Renal cortical epithelial cell (primary cell): ENCODE measurements at places on chromosomes 1 and 21. TPM values are rescaled to one million over a fixed set of nuclear protein-coding genes. Genes with fewer than 3 reads are reported as not detected.

- peak; percentile 30 for DNase-seq
Observed at GRCh38 chr1:221470000-221470698, 271.7 kb downstream of the DUSP10 start.

GRCh38 chr1:50415235-50416149 is 7.8 kb downstream of the DMRTA2 start:
- no peak for DNase-seq

DNA sequence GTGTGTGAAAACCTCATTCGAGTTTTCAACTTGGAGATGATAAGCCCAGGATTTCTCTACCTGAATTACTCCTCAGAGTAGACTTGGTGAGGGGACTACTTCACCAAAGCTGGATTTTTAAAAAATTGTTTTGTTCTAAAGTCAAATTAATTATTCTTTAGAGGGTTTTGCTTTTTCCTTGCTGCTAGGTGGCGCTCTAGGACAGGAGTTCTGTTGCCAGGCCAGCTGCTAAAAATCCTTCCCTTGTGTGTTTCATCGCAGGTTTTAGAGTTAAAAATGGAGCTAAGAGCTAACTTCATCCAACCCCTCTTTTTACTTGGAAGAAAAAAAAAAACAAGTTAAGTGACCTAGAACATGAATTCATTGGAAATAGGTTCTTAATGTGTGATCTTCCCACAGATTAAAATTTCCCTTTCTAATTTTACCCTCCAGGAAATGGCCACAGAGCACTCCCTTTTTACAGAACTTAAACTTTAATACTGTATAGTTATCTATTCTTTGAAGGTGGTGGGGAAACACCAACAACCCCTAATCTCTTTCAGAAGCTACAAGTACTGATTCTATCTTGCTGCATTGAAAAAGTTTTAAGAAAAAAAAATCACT is 36.7 kb upstream of the FAM163A start:
- peak; percentile 40 for DNase-seq

GRCh38 chr1:178960482-178961240 is 65.0 kb upstream of the FAM20B start:
- DNase-seq: no peak

DNA sequence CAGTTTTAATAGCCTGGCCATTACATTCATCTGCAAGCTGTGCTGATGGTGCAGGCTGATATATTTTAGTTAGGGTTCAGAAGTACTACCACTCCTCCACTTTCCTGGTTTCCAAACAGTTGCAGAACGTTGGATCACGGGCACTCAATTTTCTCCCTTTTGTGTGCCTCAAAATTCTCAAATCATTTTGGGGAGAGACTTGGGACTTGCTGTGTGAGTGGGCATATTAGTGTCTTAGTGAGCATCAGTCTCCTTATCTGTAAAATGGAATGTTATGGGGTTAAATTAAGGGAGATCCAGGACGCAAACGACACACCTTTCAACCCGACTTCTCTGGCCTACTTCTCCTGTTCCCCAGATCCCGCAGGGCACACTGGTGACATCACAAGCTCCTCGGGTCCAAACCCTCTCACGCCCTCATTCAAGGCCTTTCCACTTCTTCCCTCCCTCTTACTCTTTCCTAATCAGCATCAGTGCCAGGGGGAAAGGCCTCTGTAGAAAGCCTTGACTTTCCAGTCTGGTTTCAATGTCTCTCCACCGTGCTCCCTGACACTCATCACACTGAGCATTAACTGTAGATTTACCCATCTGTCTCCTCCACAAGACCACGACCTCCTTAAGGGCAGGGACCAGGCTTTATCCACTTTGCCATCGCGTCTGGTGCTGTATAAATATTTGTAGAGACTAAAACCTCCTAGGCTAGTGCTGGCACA is 1.2 kb downstream of the PIGP start:
- peak; percentile 56 for DNase-seq

DNA sequence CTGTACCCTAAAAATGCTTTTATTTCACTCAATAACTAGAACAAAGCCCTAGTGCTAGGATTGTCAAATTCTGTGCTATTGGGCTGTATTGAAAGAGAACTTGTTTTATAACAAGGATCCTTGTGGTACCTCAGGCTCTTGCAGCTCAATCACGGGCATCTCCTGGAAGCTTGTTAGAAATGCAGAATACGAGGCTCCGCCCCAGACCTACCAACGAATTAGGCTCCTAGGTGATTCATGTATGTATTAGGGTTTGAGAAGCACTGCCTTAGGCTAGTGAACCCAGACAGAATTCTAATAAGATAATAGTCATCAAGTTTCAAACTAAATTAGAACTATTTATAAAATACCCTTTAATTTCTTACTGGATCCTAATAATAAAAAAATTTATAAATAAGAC is 45.6 kb downstream of the ZZZ3 start:
- peak; percentile 32 for DNase-seq

GRCh38 chr1:233700338-233700737 is 86.4 kb downstream of the KCNK1 start:
- DNase-seq: no peak

DNA sequence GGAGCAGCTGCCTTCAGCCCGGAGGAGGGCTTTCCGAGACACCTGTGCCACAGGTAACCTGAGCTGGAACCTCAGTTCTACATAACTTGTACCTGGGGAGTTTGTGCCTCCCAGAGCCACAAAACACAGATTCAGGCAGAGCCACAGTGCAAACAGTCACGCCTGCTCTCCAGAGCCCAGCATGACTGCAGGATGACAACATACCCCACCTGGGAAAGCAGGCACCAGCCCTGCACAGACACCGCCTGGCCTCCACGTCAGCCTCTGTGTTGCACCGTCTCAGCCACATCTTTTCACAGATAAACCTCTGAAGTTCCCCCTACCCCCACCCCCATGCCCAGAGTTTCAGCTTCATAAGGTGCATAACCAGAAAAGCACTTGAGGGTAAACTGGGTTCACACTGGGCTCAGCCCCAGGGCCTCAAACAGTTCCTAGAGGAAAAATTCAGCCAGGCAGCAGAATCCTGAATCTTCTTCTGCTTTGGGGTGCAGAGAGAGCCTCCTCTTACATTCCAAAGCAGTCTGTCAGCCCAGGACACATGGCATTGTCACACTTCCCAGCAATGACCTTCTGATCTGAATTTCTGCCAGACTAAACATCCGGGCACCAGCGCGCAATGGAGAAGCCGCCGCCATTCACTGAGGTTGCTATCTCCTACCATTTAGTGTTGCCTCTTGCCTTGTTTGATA is 229.5 kb downstream of the TOMM20 start:
- DNase-seq: no peak

GRCh38 chr1:156707417-156708217 is 2.2 kb upstream of the CRABP2 start:
- no peak for DNase-seq

DNA sequence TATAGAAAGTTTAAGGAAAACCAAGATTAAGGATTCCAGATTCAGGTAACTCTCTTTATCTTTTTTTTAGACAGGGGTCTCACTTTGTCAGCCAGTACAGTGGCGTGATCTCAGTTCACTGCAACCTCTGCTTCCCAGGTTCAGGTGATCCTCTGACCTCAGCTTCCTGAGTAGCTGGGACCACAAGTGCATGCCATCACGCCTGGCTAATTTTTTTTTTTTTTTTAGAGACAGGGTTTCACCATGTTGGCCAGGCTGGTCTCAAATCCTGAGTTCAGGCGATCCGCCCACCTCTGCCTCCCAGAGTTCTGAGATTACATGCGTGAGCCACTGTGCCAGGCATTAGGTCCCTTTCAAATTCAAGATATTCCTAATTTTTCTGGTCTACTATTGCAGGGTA is 15.9 kb downstream of the LZIC start:
- peak; percentile 26 for DNase-seq

DNA sequence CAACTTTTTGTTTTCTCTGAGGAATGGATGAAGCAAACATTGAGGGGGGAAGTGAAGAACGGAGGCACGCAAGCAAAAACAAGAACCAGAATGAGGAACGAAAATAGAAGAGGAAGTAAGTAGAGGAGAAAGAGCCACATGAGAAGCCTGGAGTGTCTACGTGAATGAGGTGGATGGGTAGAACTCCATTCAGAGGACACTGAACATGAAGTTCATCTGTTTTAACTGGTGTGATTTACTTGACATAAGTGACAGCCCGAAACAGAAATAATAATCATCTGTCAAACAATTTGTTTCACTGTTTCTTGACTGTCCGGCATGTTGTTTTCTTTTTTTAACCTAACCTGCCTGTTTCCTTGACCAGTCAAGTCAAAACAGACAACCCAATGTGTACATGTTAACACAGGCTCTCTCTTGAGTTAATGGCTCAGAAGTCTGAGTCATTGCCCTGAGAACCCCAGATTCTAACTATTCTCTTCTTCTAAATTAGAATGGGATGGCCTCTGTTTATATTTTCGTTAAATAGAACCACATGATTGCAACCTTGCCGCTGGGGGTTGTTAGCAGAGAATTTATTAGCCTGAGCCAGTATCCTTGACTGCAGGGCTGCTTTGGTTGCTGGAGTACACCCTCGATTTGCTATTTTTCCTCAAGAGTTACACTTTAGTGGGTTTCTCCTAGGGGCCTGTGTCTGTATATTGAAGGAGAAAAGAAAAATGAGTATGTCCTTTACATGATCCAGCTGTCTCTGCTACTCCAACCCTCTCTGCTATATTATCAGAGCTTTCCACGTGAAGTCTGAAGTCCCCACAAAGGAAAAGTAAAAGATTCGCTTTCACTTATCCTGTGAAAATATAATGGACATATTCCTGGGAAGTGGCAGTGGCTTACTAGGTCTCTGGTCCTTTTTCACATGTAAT is 151.7 kb downstream of the ZC3H11B start:
- peak; percentile 88 for DNase-seq

- no peak for DNase-seq
Observed at GRCh38 chr1:152546704-152547103, 19.9 kb downstream of the LCE3E start.

DNA sequence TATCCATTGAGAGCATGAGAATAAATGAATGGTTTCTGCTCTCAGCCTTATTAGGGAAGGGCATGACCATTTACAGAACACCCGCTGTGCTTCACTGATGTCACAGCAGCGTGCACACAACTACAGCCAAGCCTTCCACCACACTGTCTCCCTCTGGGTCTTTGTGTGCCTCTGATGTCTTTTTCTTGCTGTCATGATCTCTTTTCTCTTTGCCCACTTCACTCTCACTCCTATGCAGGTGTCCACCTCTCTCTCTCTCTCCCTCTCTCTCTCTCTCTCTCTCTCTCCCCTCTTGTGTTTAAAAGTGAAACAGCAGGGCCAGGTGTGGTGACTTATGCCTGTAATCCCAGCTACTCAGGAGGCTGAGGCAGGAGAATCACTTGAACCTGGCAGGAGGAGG is 232.5 kb upstream of the JUN start:
- DNase-seq: no peak

- DNase-seq: peak; percentile 67
Observed at GRCh38 chr1:43853161-43853921, 80.3 kb upstream of the ARTN start.

- DNase-seq: no peak
Observed at GRCh38 chr1:213008564-213008963, 7.1 kb downstream of the ANGEL2 start.

DNA sequence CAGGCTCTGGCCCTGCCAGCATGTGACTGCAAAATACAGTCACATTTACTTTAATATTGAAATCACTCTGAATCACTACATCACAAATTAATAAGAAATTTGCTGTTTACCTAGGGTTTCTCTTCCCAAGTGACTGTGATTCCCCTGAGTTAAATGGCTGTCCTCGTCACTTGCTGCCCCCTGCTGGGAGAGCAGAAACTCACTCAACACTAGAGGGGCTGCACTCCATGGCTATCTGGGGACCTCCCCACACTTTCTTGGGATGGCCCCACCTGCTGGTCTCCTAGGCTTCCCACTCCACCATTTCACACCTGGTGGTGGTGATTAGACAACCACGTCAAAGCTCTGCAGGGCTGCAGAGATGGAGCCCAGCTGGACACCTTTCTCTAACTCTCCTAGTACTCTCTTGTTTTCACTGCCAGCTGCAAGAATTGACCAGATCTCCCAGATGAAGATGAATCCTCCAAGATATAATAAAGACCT is 63.4 kb downstream of the CD2 start:
- DNase-seq: peak; percentile 47

GRCh38 chr1:172467446-172467845 is 23.6 kb upstream of the PIGC start:
- no peak for DNase-seq

DNA sequence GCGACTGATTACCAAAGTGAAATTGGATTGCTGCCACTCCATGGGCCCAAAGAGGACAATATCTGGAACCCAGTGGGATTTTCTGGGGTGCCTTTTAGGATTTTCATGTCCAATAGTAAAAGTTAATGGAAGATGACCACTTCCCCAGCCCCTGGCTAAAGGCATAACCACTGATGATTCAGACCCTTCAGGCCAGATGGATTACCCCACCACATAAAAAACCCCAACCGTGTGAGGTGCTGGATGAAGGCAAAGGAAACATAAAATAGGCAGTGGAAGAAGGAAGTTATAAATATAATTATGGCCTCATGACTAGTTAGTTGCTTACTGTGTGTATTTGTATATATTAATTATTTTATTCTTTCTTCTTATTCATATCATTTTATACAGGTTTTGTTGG is 40.2 kb upstream of the IL10 start:
- no peak for DNase-seq

GRCh38 chr1:55015731-55016620 is 17.2 kb downstream of the BSND start:
- DNase-seq: no peak

DNA sequence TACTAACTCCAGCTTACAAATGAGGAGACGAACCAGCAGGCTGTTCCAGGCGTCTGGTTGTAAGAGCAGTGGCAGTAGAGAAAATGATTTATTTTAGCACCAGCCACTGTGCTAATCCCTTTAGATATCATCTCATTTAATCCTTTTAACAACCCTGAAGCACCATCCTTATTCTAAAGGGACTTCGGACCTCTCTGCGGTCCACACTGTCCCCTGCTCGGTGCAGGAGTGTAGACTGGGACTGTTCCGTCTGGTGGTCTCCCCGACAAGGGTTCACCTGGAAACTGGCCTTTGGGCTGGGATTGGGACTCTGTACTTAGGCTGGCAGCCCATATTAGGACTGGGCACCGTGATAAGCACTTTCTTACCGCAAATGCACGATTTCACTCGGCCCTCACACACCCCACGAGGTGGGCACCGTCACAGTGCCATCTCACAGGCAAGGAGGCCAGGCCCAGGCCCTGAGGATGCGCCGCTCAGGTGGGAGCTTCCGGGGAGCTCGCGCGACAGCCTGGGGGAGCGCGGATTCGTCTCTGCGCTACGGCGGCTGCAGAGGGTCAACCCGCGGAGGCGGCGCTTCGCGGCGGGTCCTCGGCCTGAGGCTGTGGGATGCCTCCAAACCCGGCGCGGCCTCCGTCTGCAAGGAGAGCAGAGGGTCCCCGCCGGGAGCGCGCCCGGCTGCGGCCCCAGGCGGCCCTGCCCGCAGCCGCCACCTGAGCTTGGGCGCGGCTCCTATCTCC is 45.2 kb downstream of the ATP1A1 start:
- peak; percentile 42 for DNase-seq

Gene PRDM16
- 0.94 TPM in 1 of 2 replicates, not detected in the other for total RNA-seq

Gene YIPF1
- 24.7 and 30.3 TPM in 2 replicates for total RNA-seq

Gene AP4B1
- total RNA-seq: 19.8 and 23.0 TPM in 2 replicates

Gene NBPF6
- not detected in 2 replicates for total RNA-seq

Gene TTC13
- 11.5 and 12.2 TPM in 2 replicates for total RNA-seq

Gene VWA5B1
- 0.05 TPM in 1 of 2 replicates, not detected in the other for total RNA-seq

Gene MEX3A
- 5.0 and 7.1 TPM in 2 replicates for total RNA-seq

Gene OSCP1
- 14.2 and 21.2 TPM in 2 replicates for total RNA-seq

Gene SLC30A2
- total RNA-seq: 1.1 and 1.4 TPM in 2 replicates

Gene FYB2
- 0.05 TPM in 1 of 2 replicates, not detected in the other for total RNA-seq

Gene SLC16A4
- total RNA-seq: 127 and 173 TPM in 2 replicates

Gene DRAXIN
- under 0.01 and 0.05 TPM in 2 replicates for total RNA-seq

Gene COX20
- total RNA-seq: 26.6 and 55.0 TPM in 2 replicates

Gene PADI4
- total RNA-seq: not detected in 2 replicates

Gene ADORA1
- 4.2 and 54.7 TPM in 2 replicates for total RNA-seq
